Activated T-cell treated with anti-CD3 and anti-CD28 coated beads for 48 hours (primary cell): ENCODE measurements at places on chromosomes 5 and 9.

DNA sequence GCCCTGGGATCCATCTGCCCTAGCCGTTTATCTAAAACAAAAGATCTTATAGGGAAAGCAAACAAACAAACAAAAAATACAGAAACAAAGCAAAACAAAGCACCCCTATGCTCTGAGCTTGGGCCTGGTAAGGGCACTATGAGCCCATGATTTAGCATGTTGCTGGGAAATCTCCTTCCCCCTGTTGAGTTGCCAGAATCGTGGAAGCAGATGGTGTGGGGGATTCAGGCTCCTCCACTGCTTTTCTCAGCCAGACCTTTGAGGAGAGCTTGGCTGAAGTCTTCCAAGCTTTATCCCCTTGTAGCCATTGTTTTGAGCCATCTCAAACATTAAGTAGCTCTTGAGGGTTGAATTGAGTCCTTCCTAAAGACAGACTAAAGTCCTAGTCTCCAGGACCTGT is 29.9 kb downstream of the TMC1 start:
- DNase-seq, result no peak

DNA sequence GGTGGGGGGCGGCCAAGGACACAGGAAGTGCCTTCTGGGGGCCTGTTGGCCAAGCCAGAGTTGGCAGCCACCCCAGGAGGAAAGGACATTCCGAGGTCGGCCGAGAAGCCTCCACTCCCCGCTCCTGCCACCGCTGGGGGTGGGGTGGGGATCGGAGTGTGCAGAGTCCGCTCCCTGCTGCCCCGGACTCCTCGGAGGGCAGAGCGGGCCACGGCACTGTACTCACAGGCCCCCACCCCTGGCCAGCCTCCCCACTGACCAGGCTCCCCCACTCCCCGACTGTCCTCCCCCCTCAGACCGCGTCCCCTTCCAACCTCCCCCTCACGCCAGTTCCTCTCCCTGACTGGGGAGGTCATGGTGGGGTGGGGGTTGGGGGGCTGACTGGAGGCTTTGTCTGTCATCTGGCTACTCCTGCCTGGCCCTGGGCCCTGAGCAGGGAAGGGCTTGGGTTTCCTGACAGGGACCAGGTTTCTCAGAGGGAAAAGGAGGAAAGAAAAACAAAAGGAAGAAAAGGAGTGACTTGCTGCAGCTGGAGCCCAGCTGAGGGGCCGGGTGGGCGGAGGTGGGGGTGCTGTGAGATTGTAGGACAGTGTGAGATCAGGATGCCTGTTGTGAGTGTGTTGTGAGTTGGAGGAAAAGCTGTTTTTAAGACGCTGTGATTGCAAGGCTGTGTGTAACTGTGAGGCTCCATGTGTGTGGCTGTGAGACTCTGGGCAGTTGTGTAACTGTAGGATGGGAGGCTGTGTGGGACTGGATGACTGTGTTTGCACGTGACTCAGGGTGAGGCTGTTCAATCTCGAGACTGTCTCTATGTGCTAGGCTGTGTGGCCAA is 29.7 kb downstream of the CNTFR start:
- no peak for DNase-seq

DNA sequence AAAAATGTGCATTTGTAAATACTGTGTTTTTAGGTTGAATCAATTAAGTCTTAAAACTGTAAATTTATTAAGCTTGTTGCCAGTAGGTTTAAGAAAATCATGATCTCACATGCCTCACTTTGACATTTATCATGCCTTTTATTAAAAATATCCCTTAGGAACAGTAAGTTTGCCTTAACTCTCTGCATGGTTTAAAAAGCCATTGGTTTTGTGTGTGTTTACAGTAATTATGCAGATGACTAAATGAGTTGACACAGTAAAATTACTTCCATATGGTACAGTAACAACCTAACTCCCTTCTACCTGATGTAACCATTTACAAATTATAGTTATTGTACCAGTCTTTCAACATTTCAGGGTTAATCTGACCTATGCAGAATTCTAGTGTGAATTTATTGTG is 6.5 kb downstream of the RPS6 start:
- no peak for DNase-seq

GRCh38 chr9:2291980-2292704 is 277.0 kb downstream of the SMARCA2 start:
- DNase-seq, result no peak

- DNase-seq, result no peak
These were observed 945.2 kb upstream of the C9orf72 start for GRCh38 chr9:28518439-28518838.

- no peak for DNase-seq
These were observed 212.7 kb upstream of the CD180 start for GRCh38 chr5:67409126-67409777.

- no peak for DNase-seq
These were observed 29.9 kb upstream of the GNA14 start for GRCh38 chr9:77677957-77678535.

GRCh38 chr9:95726756-95727155 is 148.7 kb upstream of the ERCC6L2 start:
- no peak for DNase-seq

DNA sequence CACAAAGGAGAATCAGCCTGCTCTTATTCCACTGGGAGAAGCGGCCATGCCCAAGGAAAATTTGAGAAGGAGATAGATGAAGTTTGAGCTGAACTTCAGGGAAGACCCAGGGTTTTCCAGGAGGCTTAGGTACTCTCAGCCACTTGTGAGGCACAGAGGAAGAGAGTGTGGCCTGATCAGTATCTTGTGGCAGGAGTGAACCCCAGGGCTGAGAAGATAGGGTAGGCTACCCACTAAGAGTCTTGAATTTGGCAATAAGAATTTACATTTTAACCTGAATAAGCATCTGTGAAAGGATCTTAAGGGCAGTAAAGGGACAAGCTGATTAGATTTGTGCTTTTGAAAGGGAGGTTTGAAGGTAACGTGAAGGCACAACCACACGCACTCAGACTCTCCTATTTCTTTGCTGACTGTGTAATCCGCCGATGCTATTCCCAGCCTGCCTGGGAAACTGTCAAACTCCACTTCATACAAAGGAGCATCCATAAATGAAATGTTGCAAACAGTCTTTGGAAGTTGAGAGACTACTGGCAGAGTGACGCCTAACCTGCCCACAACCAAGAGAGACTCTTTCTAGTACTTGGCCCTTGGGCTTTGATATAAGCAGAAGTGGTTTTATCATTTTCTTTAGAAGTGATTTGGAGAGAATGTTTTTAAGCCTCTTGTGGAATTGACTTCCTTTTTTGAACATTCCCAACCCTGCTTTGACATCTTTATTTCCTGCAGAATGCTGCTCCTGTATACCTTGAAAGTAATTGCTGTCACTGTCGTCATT is 108.2 kb upstream of the VCAN start:
- DNase-seq, result no peak

- no peak for DNase-seq
These were observed 30.6 kb downstream of the SNX2 start for GRCh38 chr5:122805481-122805880.

GRCh38 chr5:54969856-54970828 is 15.3 kb downstream of the ESM1 start:
- DNase-seq, result no peak

GRCh38 chr9:136624184-136624951 is 38.3 kb upstream of the EGFL7 start:
- no peak for DNase-seq

DNA sequence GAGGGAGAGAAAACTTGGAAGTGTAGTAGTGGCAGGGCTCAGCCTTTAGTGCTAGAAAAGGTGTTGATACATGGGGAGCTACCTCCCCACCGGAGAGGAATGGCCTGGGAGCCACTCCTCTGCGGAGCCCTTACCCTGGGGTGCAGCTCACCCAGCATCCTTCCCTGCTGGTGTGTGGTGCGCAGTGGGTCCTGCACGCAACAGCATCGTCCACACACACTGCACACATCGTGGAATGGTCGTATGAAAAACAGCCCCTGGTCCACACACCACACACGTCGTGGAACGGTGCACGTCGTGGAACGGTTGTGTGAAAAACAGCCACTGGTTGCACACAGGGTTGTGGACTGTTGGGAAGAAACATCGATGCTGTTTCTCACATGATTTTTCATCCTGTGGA is 16.1 kb upstream of the AHRR start:
- no peak for DNase-seq

DNA sequence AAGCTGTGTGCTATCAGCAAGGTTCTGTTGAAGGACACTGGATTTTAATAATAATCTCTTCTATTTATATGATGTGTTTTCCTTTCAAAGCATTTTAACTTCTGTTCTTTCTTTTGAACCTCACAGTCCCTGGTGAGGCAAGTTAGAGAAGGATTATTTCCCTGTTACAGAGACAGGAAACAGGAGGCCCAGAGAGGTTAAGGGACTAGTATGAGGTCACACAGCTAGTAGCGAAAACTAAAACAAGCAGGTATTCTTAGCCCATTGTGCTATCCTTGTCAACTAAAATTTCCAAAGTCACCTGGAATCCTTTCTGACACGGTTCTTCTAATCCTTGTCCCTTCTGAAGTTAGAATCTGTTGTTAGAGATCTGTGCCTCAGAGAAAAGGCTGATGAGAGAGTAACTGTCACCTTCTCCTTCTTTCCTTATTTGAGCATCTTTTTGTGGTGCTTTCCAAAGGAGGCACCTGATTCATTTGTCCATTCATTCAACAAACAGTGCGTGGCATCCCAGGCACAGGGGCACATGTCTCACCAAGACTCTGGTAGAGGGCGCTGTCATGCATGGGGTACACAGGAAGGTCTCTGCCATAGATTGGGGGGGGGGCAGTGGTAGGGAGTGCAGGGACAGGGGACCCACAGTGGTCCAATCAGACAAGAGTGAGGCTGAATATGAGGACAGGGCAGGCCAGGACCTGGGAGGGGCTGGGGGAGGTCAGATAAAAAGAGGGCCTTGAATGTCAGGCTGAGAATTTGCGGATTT is 61.5 kb downstream of the CRB2 start:
- DNase-seq, result no peak

GRCh38 chr5:143262393-143263174 is 140.9 kb downstream of the NR3C1 start:
- DNase-seq, result no peak

DNA sequence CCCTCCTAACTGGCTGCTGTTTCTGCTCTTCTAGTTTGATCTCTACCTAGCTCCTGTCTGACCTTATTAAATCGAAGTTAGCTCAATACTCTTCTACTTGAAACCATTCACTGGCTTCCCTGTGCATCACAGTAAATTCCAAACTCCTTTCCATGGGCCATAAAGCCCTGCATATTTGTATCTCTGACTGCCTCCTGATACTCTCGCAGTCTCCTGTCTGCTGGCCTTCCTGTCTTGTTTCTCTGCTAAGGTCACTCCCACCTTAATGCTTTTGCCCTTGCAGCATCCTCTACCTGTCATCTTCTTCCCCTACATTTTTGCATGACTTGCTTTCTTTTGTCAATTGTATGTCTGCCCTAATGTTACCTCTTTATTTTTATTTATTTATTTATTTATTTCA is 44.8 kb downstream of the SNCAIP start:
- DNase-seq, result no peak

- no peak for DNase-seq
These were observed 414.2 kb downstream of the TAF11L14 start for GRCh38 chr5:18048449-18048848.

- DNase-seq, result no peak
These were observed 83.5 kb downstream of the RANBP17 start for GRCh38 chr5:170945275-170945674.

- DNase-seq, result no peak
These were observed 7.9 kb downstream of the PLK2 start for GRCh38 chr5:58451732-58452565.

DNA sequence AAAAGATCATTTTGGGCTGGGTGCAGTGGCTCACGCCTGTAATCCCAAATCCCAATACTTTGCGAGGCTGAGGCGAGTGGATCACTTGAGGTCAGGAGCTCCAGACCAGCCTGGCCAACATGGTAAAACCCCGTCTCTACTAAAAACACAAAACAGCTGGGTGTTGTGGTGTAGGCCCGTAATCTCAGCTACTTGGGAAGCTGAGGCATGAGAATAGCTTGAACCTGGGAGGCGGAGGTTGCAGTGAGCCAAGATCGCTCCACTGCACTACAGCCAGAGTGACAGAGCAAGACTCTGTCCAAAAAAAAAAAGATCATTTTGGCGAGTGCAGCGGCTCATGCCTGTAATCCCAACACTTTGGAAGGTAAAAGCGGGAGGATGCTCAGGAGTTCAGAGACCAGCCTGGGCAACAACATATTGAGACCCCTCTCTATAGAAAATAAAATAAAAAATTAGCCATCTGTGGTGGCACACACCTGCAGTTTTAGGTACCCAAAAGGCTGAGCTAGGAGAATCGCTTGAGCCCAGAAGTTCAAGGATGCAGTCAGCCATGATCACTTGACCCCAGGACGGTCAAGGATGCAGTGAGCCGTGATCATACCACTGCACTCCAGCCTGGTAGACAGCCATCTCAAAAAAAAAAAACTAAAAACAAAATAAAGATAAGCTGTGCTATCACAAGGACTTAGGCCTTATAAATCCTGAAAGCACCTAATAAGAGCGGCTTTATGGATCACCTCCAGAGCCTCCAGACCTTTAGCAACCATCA is 16.2 kb downstream of the PPP2CA start:
- no peak for DNase-seq

DNA sequence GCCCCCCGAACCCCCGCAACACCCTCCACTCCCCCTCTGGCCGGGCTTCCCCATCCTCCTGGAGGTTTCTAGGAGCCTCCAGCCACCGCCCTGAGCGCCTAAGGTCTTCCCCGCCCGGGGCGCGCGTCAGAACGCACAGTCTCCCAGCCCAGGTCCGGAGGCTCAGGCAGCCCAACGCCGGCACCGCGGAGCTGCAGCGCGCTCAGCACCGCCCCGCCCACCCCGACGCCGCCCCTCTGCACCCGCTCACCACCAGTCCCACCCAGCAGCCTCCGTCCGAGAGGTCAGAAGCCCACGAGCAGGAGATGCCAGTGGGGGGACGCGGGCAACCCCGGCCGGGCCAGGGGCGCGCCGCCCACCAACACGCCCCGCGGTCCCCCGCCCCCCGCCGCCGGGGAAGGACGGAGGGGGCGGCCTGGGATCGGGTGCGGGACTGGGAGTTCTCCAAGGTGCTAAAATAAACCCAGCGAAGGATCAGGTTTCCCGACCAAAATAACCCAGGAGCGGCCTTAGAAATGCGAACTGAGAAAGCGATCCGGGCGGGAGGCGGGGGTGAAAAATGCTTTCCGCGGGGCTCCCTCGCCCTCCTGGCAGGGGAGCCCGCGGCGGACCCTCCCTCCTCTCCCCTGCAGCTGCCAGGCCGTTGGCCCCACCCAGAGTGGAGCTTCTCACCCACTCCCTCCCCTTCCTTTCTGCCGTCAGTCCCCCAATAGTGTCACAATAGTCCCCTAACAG is 6.5 kb upstream of the FAM78A start:
- no peak for DNase-seq

- no peak for DNase-seq
These were observed 4.0 kb upstream of the RAD23B start for GRCh38 chr9:107279086-107279485.

- no peak for DNase-seq
These were observed 17.0 kb upstream of the SH3TC2 start for GRCh38 chr5:149079883-149080282.

GRCh38 chr9:92948632-92949031 is 1.3 kb downstream of the FGD3 start:
- no peak for DNase-seq
